ENCODE measurements at places on chromosomes 3 and 15.

DNA sequence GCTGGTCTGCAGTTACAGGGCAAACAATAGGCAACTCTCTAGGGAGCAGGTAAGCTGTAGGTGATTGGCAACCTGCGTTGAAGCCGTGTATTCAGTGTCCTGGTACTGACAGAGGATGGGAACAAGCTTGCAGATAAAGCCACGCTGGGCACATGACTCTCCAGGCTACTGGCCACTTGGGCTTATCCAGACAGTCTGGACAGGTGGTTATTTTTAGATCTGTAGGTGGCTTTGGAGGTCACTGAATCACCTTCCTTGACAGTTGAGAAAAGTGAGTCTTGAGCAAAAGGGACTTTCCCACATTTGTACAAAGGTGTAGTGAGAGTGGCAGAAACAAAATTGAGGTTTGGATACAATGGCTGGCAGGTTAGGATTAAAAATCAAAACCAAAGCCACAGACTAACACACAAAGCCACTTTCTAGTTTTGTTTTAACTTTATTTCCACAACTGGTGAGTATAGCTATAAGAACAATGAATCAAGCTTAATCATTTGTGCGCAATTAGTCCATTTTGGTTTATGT is 22.3 kb upstream of the IL1RAP start:
- no peak for DNase-seq

- peak; percentile 5 for DNase-seq
These were observed 263.5 kb upstream of the CFAP20DC start for GRCh38 chr3:59313365-59313764.

DNA sequence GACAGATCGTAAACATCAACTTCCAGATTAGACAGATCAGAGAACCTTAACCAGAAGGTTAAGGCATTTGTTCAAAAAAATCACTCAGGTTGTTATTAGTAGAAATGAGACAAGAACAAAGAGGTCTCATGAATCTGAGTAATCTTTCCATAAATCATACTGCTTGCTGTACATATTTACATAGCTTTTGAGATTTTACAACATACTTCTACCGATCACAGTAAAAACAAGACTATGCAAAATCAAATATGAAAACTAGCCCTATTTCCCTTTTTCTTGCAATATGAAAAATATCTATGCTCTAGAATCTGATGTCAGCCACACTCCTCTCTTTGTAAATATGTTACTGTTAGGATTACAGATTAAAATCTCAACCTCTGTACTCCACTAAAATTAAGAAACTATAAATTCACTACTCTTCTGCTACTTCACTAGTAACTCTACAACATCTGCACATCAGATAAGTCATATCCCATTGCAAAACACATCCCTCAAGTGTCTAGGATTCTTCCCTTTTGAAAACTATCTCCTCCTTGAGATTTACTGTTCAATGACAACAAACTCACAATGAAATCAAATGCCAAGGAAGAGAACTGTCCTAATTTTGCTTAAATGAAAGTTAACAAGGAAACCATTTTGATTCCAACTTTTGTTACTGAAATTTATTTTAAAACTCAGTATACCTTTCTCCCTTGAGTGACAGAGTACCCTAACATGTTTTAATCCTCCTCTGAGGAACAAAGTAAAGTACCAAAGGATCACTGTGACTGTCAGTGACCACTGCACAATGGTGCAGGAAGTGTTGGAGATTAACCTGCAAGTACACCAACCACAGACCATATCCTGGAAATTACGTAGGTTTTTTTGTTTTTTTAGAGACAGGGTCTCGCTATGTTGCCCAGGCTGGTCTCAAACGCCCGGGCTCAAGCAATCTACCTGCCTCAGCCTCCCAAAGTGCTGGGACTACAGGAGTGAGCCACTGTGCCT is 12.8 kb downstream of the DCUN1D1 start:
- no peak for DNase-seq

DNA sequence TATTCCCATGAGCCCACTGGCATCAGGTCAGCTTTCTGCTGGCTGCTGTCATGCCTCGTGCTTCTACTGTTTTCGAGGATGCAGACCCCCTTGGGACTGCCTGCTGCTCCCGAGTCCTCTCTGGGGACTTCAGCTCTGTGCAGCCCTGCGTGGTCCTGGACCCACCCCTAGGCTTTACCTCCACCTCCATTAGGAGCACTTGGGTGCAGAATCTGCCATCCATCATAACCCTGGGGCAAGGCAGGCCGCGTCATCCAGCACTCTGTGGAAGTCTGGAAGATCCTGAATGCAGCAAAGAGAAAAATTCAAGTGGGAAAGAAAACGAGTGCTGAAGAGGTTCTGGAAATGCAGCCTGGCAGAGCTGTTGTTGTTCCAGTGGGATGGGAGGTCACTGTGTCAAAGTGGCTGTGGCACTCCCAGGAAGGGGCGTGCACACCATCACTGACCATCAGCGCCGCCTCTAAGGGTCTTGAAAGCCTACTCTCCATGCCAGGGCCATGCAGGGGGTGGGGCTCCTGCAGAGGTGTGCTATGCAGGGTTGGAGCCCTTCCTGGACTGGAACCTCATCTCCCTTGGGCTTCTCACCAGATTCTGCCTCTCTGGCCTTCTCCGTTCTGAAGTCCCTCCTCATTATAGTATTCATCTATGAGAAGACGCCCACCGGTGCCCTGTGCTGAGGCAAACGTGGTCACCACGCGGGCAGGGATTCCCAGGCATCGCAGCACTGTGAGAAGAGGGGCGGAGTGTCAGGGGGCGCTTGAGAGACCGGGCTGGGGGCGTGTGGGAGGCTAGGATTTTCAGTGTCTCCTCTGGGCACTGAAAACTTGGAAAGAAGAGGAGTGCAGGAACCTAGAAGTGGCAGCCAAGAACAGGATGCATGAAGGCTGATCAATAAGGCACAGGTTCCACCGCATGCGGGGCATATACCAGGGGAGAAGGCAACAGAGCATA is 12.5 kb downstream of the EPB42 start:
- no peak for DNase-seq

- no peak for DNase-seq
These were observed 44.8 kb upstream of the UMPS start for GRCh38 chr3:124685481-124685880.

GRCh38 chr3:189803254-189803653 is 172.1 kb downstream of the TP63 start:
- DNase-seq, result no peak

- no peak for DNase-seq
These were observed 137.5 kb downstream of the LRRK1 start for GRCh38 chr15:101056366-101057334.

DNA sequence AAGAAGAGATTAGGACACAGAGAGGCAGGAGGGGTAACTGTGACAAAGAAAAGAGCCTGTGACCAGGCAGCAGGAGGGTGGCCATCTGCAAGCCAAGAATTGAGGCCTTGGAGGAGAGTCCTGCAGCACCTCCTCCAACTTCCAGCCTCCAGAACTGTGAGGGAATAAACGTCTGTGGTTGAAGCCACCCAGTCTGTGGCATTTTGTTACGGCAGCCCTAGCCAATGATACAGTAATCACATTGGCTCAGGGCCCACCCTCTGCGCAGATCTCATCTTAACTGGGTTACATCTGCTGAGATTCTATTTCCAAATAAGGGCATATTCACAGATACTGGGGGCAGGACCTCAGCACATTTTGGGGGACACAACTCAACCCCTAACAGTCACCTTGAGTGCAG is 11.3 kb downstream of the SELENOS start:
- DNase-seq, result no peak

Measured in activated CD8-positive, alpha-beta memory T cell treated with anti-CD3 and anti-CD28 coated beads for 1 hour (primary cell).